ENCODE measurements at places on chromosomes 6 and 20.
A peak's percentile ranks its signal among the peaks of the same experiment; 100 is the strongest.

DNA sequence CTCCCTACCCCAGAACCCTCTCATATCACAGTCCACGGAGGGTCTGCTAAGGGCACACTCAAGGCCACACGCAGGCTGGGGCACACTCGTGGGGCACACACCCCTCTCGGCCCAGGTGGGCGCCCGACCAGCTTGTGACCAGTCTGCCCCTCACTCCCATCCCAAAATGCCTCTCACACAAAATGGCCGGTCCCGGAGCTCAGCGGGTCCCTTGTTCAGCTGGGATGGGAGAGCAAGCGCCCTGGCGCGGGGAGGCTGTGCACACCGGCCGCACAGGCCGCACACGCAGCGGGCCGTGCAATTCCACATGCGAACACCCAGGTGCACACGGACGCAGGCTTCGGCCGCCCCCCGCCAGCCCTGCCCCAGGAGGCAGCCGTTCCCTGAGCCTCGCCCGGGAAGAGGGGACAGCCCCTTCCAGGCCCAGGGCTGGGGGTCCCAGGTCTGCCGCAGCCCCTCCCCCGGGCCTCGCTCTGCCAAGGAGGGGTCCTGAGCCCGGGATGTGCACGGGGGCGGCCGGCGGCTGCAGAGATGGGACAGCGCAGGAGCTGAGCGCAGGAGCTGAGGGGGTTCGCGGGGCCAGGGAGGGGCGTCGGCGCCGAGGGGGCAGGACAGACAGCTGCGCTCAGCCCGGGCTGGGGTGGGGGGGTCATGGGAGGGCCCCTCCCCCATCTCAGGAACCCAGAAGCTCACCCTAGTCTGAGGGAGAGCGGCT lies 1.3 kb downstream of the KCNQ2 start:
- no peak for DNase-seq

DNA sequence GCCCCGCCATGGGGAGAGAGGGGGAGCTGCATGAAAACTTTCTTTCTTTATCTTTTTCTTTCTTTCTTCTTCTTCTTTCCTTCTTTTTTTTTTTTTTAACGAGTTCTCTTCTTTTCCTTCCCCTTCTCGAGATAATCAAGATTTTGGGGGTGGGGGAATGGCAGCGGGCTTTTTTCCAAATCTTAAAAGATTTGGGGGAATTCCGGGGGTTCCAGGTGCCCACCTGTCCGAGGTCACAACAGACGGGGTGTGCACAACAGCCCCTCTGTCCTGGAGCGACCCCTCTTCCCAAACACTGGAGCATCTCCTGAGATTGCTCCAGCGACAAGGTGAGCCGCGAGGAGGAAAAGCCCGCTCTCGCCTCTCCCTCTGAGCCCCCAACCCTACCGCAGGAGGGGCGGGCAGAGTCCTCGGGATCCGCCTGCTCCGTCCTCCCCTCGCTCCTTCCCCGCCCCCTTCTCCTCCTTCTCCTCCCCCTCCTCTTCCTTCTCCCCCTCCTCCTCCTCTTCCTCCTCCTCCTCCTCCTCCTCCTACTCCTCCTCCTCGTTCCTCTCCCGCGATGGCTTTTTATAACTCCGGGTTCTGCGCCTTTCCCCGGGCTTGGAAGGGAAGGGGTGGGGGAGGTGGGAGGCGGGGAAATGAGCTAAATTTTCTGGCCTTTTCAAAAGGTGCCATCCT lies 689 bp upstream of the KCNB1 start:
- DNase-seq: no peak

- no peak for DNase-seq
These were observed 166.0 kb downstream of the TRMT11 start for GRCh38 chr6:126152372-126152745.

- DNase-seq: no peak
These were observed 300.5 kb downstream of the ESR1 start for GRCh38 chr6:152107973-152108372.

GRCh38 chr6:149433405-149433804 lies 33.3 kb downstream of the SUMO4 start:
- DNase-seq: no peak

DNA sequence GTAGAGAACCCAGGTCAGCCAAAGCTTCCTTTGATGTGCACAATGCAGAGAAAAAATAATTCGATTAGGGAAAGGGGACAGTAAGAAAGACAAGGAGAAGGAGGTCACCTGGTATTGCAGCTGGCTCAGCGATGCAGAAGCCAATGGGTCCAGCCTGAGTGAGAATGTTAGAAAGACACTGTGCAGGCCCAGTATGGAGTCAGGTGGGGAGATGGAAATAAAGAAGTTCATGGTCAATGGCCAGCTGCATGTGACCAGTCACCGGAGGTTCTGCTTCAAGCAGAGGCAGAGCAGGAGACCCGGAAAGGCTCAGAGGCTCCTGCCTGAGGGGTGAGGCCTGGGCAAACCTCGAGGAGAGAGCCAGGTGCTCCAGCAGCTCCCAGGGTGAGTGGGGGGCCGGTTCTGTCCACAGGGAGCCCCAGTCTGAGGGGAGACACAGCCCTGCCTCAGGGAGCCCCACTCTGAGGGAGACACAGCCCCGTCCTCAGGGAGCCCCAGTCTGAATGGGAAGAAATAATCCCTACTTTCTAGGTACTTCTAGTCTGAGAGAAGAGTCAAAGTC lies 51.3 kb downstream of the LRFN2 start:
- DNase-seq: no peak

DNA sequence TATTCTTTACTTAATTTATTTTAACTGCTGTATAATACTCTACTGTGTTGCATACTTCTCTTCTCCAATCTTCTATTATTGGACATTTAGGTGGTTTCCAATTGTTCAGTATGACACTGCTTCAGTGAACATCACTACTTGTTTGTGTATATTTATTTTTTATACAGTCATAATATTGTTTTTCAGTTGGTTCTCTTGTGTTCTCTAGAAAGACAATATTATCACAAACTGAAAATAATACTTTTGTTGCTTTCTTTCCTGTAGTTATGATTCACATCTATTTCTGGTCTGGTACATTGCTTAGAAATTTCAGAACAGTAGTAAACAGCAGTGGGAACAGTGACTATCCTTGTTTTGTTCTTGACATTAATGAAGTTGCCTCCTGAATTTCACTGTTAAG lies 62.8 kb upstream of the GTSF1L start:
- DNase-seq: no peak

DNA sequence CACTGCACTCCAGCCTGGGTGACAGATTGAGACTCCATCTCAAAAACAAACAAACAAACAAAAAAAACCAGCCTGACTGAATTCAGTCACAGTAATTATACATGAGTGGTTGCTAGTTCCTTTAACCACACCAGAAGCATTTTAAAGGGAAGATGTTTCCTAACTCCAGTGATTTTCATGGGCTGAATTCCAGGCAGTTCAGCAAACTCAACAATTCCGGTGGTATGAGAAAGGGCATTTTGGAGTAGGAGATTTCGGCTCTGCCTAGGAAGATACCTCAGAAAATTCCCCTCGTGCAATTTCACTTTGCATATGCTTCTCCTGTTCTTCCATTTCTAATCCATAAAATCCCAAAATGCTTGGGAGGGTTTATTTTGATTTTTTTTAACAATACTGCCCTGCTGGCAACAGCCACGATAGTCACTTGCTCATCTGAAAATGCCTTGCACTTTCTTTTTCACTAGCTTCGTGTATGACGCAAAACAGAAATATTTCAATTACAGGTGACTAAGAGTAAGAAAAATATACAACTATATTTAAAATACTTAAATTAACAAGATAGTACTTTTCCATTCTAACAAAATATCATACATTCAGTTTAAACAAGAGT lies 48.3 kb upstream of the IPCEF1 start:
- no peak for DNase-seq

- no peak for DNase-seq
These were observed 264.5 kb downstream of the KIF16B start for GRCh38 chr20:16308754-16309153.

GRCh38 chr20:26243731-26244130 lies 547.1 kb upstream of the ZNF337 start:
- DNase-seq: no peak

DNA sequence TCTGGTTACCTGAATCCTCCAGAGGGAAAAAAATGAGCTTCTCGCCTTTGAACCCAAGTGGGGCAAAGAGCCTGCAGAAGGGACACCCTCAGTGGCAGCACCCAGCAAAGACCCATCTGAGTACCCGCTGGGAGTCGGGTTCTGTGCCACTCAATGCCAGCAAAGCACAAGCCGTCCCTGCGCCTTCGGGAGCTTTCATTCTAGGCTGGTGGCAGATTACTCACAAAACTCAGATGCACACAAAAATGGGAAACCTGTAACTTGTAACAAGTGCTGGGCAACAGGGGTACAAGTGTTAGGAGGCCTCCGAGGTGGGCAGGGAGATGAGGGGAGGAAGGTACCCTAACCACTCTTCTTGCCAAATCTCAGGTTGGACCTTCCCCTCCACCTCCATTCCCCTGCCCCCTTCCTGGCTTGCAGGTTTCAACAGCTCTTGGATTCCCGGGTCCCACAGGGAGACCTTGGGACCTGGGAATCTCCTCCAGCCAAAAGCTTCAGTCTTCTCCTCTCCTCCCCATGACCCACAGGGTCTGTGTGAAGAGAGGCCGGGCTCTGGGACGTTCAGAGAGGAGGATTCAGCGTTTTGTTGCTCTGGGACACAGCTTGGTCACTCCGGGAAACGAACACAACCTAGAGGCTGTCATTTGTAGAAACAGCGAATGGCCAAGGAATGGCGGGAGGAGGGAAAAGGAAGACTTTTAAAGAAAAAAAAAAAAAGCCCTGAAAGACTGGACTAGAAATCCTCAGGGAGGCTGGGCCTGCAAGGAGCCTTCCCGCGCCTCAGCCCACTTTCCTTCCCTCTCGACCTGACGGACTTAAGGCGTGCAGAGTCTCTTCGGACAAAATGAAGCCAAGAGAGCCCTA lies 1.2 kb upstream of the PARD6B start:
- no peak for DNase-seq

GRCh38 chr6:150627585-150628025 lies 27.9 kb downstream of the PLEKHG1 start:
- no peak for DNase-seq

DNA sequence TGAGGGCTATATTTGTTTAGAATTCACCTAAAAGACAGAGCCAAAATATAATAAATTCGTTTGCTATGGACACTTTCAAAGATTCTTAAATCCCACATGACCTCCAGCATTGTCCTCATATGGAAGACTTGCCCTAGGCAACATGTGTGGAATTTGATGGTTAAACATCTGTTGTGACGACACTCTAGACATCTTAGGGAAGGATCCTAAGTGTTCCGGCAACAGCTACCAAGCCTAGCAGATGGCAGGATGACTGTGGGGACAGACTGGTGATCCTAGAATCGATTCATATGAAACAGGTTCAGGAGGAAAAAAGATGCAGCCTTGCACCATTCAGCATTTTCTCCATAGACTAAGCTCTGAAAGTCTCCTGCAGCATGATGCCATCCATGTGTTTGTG lies 77.6 kb upstream of the BACH2 start:
- DNase-seq: no peak

DNA sequence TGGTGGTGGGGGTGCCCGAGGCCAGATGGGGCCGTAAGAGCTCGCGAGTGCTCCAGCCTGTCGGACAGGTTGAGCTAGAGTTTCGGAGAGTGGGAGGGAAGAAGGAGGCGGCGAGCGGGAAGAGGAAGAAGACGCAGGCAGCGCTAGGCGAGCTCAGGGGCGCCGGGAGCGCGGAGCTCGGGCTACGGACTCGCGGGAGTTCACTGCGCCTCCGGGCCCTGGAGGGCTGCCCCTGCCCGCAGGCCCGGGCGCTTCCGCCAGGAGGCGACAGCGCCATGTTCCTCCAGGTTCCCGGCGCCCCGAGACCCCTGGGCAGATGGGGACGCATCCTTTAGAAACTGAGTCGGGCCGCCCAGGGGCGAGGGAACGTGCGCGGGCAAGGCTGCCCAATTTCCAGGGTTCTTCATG lies 984 bp downstream of the TFAP2C start:
- DNase-seq: no peak

DNA sequence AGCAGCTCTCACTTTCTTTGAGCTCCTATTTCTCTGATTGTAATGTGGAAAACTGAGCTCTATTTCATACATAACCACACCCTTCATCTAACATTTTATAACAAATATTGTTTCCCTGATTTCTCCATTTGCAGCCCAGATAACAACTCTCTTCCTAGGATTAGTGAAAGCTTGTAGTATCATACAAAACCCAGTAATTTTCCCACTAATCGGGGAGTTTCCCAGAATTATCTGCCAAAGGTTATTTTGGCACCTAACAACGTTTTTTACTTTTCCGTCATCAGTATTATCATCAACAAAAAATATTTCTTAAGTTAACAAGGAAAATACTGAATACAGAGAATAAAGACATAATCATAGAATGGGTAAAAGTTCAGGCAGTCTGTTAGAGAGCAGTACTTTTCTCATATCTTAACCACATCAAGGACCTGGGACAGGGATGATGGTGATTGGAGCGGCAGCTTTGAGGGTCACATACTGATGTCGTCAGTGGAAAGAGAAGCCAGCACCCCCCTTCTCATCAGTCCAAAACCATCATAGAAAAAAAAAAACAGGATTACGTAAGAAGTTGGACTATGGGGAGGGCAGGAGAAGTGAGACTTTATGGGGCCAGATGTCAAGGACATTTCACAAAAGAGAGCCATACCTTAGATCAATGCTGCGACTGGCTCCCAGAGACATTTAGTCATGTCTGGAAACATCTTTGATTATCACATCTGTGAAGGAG lies 166.1 kb upstream of the TNFAIP3 start:
- DNase-seq: no peak

DNA sequence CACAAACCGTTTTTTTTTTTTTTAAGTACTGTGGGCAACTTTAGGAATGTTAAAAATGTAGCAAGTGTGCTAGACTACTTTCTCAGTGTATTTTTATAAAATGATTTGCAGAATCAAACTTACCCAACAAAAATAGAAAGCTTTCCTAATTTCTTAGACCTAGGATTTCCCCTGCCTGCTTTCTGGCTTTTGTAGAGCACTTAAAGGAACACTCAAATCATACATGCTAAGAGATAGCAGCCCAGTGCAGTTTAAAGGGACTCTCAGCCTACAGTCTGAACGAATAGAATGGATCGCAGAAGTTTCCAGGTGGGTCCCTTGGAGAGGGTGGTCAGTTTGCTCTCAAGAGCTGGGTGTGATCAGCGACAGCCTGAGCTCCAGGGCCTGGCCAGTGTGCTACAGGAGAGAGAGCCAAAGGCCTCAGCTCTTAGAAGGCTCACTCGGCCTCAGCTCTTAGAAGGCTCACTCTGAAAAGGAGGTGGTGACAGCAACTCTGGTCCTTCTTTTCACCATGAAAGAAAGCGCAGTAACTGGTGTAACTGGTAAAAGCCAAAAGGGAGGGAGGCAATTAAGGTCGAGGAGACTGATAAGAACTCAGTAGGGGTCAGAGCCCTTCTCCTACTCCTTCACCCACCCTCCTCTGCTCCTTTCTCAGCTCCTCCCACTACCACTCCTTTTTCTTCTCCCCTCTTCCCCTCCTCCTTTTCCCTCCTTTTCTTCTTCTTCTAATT lies 142.4 kb downstream of the ZFP64 start:
- no peak for DNase-seq

DNA sequence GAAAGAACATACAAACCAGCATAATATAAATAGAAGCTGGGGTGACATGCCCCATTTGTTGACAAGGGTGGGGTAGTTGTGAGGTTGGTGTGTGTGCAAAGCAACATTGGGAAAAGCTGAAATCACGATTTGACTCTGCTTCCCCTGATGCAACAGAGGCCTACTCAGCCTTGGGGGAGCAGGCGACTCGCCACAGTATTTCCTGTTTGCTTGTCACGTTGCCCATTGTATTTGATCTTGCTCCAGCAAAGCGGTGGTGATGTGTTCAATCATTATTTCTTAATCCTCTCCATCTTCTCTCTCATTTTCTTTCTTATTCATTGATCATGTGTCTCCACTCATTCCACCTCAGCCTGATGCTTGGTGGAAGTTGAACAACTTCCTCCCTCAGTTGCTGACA lies 165.8 kb upstream of the CITED2 start:
- peak; percentile 39 for DNase-seq

GRCh38 chr20:48626226-48626937 lies 201.4 kb downstream of the PREX1 start:
- DNase-seq: no peak

All from activated T-helper 9 cell treated with anti-CD3 and anti-CD28 coated beads, Interleukin-2, amount 50 U/mL, for 16 hours (primary cell).